ENCODE measurements at places on chromosomes 12 and 14.

- no peak for DNase-seq
These were observed 4.6 kb upstream of the SPX start for GRCh38 chr12:21521541-21521940.

- no peak for DNase-seq
These were observed 7.3 kb downstream of the PPP2R5E start for GRCh38 chr14:63535918-63536317.

DNA sequence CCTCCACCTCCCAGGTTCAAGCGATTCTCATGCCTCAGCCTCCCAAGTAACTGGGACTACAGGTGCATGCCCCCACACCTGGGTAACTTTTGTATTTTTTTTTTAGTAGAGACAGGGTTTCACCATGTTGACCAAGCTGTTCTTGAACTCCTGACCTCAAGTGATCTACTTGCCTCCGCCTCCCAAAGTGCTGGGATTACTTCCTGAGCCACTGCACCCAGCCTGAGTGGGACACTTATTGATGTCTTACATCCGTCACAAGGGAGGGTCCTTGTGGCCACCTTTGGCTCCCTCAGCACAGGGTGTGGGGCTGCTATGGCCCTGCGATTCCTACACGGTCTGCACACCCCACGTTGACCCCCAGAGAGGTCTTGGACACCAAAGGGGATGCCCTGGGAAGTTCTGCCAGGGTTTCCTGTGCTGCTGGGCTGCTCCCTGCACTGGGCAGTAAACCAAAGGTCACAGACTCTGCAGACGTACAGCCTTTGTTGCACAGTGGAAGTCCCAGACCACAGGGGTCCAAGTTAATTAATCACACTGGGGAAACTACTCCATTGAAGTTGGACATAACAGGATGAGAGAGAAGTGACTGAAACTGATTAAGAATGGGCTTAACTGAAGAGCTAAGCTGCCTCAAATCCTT is 95.7 kb downstream of the SAMD4A start:
- DNase-seq = no peak

DNA sequence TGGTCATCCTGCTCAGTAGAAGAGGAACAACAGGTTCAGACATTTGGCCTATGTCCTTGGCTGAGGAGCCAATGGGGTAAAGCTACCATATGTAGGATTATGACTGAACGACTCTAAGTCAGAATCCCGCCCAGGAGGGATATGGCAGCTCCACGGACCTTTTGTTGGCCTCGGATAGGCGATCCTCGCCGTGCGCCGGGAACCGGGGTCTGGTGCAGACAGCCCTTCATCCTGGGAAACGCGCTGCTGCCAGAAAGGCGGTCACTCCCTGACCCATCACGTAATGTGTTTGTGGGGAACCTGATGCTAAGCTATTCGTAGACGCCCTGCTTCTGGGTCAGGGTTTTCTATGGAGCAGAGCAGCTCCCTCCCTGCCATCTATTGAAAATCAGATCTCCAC is 178.9 kb upstream of the ALG10B start:
- no peak for DNase-seq

GRCh38 chr12:52805000-52805399 is 8.9 kb downstream of the KRT4 start:
- DNase-seq = no peak

DNA sequence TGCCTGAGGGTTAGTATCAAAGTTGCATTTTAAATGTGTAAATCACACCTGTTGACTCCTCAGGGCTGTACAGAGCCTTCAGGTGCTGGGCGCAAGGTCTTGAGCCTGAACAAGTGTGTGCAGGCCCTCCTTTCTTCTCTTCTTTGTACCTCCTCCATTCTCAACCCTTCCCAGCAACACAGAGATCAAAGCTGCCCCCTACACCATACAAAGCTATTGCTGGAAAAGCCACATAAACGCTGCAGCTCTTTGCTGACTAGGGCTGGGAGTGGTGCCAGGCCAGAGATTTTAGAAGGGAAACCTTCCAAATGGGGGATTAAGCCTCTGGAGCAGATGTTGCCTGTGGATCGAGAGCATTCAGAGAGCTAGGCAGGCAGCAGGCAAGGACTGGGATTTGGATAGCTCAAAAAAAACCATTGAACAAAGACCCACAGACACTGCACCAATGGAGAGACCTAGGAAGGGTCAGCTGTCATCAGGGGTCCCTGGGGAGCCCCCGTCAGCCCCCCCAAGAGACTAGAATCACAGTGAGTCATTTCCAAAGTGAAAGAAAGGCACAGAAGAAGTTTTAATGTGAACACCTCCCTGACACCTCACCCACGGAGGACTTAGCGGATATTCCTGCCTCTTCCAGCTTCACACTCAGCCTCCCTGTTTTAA is 18.2 kb upstream of the SUSD6 start:
- DNase-seq = no peak

- no peak for DNase-seq
These were observed 717 bp upstream of the ZNF839 start for GRCh38 chr14:102318781-102319276.
